AG10803 (cell line): ENCODE measurements at places on chromosomes 3 and 15.

- DNase-seq: no peak
Measured at GRCh38 chr3:127120851-127121647, 71.9 kb upstream of the PRR23E start.

DNA sequence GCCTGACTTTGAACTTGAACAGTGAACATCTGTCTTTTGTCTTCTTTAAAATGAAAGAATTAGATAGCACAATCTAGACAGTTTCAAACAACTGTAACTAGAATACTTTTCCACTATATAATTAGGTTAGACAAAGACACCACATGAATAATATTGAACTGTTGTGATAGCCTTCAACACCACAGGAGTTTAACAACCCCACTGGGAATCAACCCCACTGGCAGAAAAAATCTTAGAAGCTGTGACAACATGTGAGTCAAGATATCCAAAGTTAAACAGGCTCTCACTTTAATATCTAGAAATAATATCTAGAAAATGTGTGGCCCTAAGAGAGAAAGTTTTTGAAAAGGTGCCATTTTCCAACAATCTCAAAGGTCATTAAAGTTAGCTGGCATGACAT lies 64.4 kb upstream of the PRICKLE2 start:
- DNase-seq: no peak

DNA sequence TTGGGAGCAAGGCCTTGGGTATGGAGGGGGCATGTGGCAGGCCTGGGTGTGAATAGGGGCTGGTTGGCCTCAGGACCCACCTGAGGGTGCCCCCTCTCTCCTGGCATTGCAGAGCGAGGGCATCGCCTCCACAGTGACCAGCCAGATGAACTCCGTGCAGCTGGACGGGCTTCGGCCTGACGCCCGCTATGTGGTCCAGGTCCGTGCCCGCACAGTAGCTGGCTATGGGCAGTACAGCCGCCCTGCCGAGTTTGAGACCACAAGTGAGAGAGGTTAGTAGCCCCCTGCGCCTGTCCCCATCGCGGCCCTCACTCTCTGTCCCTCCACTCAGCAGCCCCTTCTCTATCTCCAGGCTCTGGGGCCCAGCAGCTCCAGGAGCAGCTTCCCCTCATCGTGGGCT lies 16.0 kb downstream of the EPHB3 start:
- DNase-seq: no peak

DNA sequence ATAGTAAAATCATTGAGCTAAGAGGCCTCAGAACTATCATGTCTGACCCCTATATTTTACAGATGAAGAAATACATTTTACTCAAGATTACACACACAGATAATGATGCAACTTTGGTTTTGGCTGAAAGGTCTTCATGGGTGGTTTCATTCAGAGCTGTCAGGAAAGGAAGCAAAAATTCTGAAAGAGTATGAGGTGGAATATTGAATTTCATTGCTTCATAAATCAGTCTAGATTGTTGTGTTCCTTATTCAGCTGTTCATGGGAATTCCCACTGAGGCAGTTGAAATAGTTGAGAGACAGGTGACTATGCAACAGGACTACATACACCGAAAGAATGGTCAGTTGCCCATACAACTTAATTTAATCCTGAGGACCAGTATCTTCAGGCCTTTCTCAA lies 39.4 kb downstream of the CD200 start:
- DNase-seq: no peak

GRCh38 chr3:99562138-99562537 lies 76.3 kb upstream of the COL8A1 start:
- peak; percentile 46 for DNase-seq

GRCh38 chr15:35854316-35854715 lies 308.4 kb upstream of the DPH6 start:
- DNase-seq: no peak

- no peak for DNase-seq
Measured at GRCh38 chr3:69566275-69566674, 173.0 kb upstream of the MITF start.

DNA sequence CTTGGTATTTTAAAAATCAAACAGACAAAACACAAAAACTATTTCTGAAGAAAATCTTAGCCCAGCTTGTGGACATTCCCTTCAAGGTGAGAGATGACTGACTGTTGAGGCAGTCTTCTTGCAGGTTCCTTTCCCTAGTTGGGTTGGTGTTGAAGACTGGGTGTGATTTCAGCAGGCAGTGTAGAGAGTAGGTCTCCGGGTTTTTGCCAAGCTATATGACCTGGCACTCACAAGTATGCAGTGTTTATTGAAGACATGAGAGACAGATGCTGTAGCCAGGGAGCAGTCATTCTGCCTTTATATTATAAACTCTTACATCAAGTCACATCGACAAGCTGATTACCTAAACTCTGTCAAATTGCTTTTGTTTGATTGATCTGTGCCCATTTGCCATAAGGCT lies 17.5 kb downstream of the SENP8 start:
- DNase-seq: no peak

DNA sequence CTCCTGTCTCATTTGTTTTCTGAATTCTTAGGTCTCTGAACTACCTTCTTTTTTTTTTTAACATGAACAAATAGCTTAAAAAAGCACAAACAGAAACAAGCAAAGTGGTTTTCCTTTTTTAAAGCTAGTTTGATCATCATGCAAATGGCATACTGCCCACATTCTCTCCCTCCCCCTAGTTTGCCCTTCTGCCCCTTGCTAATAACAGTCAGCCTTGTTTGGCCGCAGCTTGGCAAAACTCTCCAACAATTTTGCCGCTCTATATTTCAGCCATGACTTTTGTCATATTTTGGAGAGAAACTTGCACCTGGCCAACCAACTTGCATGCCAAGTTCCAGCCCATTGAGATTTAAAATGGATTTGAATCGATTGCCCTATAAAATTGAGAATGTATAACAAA lies 666.0 kb upstream of the NR2F2 start:
- DNase-seq: no peak

- DNase-seq: no peak
Measured at GRCh38 chr15:71607383-71607782, 203.0 kb upstream of the NR2E3 start.

- no peak for DNase-seq
Measured at GRCh38 chr15:29216955-29217354, 52.7 kb downstream of the NSMCE3 start.

- DNase-seq: no peak
Measured at GRCh38 chr3:26406636-26407035, 215.9 kb upstream of the LRRC3B start.

DNA sequence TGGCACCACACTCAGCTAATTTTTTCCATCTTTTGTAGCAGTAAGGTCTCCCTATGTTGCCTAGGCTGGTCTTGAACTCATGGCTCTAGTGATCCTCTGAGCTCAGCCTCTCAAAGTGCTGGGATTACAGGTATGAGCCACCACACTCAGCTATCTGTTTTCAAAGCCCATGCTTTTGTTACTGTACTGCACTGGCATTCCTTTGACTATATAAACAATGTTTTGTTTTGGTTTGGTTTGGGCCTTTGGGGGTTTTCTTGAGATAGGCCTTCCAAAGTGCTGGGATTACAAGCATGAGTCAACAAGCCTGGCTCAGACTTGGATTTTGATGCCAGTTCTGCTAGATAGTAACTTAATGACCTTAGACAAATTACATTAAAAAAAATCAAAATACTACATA lies 89.7 kb upstream of the GK5 start:
- DNase-seq: peak; percentile 78

GRCh38 chr3:42180901-42181300 lies 85.1 kb downstream of the CCK start:
- DNase-seq: no peak

- peak; percentile 20 for DNase-seq
Measured at GRCh38 chr15:96254173-96254572, 76.3 kb upstream of the NR2F2 start.

DNA sequence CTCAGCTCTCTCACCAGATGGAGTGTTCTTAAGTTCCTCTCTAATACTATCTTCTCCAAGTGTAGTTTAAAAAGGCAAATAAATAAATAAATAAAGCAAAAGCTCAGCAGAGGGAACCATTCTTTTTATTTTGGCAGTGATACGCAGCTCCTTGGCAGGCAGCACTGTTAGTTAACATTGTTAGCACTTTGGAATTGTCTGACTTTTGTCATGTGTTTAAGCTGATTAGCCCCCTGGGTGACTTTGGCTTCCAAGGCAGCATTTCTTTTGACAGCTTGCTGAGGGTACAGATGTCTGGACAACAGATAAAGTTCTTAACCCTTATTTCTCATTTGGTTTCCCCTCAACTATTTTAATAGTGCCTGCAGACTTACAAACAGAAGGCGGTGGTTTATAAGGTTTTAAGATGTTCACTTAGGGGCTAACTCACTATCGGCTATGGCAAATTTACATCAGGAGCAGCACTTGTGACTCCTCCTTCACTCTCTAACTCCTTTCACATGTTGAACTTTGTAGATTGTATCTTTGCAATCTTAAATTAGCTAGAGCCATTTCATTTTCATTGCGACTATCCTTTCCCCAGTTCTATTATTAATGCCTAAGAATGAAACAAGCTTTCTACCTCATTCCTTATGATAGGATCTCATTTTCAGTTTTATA lies 213.4 kb downstream of the ZBBX start:
- no peak for DNase-seq

- DNase-seq: no peak
Measured at GRCh38 chr3:136249091-136249490, 1.0 kb upstream of the PCCB start.
